Effector CD8-positive, alpha-beta T cell (primary cell): ENCODE measurements at places on chromosomes 13 and 19.
A peak's percentile ranks its signal among the peaks of the same experiment; 100 is the strongest.

GRCh38 chr13:106795847-106796246 is 227.9 kb upstream of the ARGLU1 start:
- DNase-seq: no peak

DNA sequence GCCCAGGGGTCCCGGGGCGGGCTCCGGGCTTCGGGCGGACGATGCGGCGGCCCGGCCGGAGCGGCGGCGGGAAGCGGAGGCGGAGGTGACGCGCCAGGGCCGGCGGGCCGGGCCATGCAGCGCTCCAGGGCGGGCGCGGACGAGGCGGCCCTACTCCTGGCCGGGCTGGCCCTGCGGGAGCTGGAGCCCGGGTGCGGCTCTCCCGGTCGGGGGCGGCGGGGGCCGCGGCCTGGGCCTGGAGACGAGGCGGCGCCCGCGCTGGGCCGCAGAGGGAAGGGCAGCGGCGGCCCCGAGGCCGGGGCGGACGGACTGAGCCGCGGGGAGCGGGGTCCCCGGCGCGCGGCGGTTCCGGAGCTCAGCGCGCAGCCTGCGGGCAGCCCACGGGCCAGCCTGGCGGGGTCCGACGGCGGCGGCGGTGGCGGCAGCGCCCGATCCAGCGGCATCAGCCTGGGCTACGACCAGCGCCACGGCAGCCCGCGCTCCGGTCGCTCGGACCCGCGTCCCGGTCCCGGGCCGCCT is 362 bp downstream of the WTIP start:
- no peak for DNase-seq

DNA sequence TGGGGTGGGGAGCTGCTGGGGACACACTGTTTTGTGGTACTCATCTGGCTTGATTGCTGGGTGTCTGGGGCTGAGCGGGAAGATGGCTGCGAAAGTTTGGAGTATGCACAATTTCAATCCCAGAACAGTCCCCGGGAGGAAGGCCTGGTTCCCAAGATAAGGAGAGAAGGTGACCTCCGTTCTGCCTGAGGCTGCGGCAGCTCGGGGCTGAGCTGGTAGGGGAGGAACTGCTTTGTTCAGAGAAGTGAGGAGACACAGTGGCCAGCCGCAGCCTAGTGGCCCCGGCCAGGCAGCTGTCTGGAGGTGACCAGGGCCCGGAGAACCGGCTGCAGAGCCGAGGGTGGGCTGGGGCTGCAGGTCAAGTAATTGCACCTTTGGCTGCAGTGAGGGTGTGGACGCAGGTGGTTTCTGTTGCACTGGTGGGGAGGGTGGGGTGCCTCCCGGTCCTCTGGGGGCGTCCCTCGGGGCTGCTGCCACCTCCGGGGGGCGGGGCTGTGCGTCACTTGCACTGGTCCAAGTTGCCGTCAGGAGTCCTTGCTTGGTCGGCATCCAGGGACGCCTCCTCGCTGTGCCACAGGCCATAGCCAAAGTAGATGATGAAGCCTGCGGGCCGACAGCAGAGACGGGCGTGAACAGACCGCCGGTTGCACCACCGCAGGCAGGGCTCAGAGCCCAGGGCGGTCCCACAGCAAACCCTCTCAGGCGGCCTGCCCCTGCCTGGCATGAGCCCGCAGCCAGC is 81.3 kb downstream of the SLC7A1 start:
- DNase-seq: no peak

GRCh38 chr19:49017666-49018351 is 918 bp upstream of the LHB start:
- DNase-seq: peak; percentile 52

DNA sequence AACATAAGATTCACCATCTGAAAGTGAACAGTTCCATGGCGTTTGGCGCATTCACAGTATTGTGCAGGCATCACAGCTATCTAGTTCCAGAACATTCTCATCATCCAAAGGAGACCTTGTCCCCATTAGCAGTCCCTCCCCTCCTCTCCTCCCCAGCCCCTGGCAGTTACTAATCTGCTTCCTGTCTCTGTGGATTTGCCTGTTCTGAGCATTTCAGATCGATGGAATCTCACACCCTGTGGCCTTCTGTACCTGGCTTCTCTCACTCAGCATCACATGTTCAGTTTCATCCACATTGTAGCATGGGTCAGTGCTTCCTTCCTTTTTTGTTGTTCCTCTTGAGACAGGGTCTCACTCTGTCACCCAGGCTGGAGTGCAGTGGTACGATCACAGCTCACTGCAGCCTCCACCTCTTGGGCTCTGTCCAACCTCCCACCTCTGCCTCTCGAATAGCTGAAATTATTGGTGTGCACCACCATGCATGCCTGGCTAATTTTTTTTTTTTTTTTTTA is 34.6 kb downstream of the CRTC1 start:
- DNase-seq: no peak

DNA sequence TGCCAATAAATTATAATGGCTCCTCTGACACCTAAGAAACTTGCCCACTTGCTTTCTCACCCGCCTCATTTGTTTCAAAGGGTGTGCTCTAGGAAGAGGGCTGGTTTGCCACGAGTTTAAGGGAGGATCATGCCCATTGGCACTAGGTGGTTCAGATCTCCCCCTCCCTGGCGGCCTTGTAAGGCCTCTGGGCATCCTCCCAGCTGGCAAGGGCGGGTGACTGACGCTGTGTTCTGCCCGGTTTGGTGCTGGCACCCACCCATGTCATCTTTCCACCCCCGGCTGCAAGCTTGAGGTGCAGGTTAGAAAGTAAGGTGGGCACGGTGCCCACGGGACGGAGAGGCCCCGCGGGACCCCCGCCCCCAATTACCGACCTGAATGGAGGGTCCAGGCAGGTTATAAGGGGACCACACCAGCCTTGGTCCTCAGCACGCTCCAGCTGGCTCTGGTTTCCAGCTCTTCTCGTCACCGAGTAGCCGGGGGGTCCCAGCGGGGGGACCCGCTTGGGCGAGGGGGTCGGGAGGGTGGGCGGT is 90.4 kb downstream of the PTPRS start:
- DNase-seq: no peak

GRCh38 chr13:91660076-91660415 is 261.6 kb downstream of the GPC5 start:
- no peak for DNase-seq

- DNase-seq: no peak
Measured at GRCh38 chr13:109156181-109156935, 526.9 kb downstream of the MYO16 start.

- DNase-seq: no peak
Measured at GRCh38 chr19:35332817-35333216, 3.8 kb downstream of the CD22 start.

- DNase-seq: no peak
Measured at GRCh38 chr13:61954092-61954491, 538.4 kb upstream of the PCDH20 start.

DNA sequence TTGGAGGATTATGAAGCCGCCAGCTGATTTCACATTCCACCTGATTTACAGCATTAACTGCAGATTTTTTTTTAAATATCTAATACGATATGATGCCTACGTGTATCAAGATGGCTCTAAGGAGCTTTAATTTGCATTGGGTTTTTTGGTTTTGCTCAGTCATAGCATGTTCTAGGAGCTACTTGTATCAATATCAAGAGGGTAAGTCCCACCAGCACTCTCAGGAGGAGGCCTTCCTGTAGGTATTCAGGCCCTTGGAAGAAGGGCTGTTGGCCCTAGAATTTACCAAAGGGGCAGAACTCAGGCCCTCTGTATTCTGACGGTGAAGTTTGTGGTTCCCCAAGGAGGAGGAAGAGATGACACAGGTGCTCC is 97.2 kb upstream of the IPO5 start:
- DNase-seq: no peak

DNA sequence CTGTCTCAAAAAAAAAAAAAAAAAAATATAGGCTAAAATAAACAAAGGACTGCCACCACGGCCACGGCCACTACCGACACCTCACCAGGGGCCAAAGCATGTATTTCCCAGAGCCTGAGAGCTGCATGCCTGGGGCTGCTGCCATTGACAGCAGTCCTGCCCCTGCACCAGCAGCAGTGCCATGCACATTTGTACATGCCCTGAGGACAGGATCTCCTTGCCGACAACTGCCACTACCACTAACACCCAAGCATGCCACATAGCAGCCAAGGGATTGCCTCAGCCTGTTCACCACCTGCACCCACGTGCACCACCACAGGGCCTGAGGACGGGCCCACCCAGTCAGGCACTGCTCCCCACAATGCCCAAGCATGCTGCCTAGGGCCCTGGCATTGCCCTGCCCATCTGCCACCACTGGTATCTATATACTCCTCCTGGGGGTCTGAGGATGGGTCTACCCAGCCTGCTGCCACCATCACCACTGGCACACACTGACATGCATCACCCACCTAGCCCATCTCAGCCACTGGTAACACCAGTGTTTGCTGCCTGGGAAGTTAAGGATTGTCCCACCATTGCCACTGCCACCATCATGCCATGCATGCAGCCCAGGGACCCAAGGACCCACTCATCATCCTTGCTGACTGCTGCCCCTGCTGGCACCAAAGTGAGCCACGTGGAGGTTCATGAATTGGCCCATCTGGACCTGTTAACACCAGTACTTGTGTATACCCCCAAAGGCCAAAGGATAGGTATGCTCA is 10.6 kb upstream of the NUP62 start:
- DNase-seq: no peak

- no peak for DNase-seq
Measured at GRCh38 chr13:20826843-20827560, 53.2 kb upstream of the EEF1AKMT1 start.

DNA sequence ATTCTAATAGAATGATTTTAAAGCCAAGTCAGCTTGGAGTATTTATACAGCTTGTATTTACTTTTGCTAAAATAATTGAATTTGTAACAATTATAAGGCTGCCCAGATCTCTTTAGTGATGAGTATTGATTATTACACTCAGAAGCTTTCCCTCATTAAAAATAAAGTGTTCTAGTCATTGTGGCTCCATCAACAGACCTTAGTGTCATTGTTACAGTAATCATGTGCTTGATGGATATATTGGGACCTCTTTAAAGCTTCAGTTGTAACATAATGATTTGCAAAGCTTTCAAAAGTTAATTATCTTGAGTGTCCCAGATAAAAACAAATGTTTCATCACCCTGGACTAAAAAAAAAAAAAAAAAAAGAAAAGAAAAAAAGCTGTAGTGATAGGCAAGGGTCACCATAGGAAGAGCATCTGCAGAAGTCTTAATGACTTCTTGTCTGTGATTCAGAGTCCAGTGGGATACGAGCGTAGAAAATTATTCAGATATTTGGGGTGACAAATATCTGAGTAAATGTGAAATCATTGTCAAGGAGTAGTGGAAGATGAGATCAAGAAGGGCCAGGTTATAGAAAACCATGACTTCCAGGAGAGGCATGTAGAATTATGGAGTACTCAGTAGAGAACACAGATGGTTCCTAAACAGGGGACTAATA is 369.6 kb downstream of the DCT start:
- DNase-seq: no peak

DNA sequence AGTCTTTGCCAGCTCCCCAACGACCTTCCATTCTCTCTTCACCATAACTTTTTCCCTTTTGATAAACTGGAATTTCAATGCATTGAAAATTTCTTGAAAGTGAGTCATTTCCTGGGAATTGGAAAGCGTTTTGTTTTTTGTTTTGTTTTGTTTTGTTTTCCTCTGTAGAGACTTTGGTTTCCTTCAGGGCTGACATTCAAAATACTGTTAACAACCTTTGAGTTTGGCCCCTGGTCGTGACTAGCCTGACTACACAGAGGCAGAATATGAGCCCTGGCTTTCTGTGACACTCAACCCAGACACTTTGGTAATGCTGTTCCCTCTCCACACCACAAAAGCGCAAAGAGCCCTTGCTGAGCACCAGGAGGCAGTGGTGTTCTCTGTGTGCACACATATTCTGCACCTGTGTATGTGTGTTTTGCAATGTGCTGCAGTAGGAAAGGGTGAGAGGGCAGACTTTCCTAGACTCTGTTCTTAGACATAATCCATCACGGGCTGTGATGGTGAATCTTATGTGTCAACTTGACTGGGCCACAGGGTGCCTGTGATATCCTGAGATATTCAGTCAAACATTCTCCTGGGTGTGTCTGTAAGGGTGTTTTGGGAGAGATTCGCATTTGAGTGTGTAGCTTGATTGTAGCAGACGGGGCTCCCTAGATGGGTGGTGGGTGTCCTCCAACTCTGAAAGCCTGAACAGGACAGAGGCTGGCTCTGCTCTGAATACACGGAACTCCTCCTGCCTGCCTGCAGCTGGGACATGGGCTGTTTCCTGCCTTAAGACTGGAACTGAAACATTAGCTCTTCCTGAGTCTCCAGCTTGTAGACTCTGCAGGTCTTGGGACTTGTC is 29.5 kb upstream of the ANKRD10 start:
- DNase-seq: no peak

GRCh38 chr19:12766051-12766521 is 9.3 kb downstream of the HOOK2 start:
- peak; percentile 73 for DNase-seq

- peak; percentile 61 for DNase-seq
Measured at GRCh38 chr19:44845612-44846454, at the start of gene NECTIN2. NECTIN2 (plus strand) TSS chr19:44846297; CDS start chr19:44846526, 229 bp downstream.

GRCh38 chr19:53873773-53874605 is 6.3 kb downstream of the MYADM start:
- peak; percentile 27 for DNase-seq

- DNase-seq: no peak
Measured at GRCh38 chr13:110869805-110870706, 44.8 kb downstream of the ANKRD10 start.

DNA sequence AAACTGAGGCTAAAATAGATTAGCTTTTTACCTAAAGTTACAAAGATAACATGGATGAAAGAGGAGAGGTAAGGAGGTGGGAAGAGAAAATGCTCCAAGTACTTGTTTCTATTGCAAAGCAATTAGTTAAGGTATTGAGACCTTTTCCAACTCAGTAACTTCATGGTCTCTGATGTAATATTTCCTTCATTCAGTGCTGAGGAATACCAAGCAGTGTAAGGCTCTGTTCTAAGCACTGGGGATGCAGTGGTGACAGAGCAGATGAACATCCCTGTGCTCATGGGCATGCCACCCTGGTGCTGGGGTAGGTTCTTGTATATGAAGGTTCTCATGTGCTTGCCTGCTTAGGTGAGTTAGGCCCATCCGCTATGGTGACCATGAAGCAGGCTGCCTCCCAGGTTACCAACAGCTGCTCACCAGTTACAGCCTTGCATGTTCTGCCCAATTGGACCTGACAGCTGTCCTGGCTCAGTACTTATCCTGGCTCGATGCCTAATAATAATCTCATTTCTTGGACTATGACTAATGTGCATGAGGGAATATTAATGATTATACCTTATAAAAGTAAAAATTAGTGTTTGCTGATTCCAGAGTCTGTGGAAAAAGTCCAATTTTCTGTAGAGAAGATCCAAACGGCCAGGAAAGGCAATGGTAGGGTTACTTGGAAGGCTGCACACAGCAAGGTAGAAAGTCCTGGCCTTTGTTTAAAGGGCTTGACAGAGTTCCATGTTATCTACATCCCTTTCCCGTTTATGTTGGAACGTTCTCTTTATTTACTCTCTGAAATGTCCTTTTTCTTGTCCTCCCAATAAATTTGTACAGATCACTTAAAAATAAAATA is 48.3 kb downstream of the LATS2 start:
- DNase-seq: no peak
